ENCODE measurements at places on chromosomes 2 and 18. TPM values are rescaled to one million over a fixed set of nuclear protein-coding genes. Genes with fewer than 3 reads are reported as not detected.

GRCh38 chr2:27582129-27582694, 630 bp upstream of the ZNF512 start:
- DNase-seq = no peak

DNA sequence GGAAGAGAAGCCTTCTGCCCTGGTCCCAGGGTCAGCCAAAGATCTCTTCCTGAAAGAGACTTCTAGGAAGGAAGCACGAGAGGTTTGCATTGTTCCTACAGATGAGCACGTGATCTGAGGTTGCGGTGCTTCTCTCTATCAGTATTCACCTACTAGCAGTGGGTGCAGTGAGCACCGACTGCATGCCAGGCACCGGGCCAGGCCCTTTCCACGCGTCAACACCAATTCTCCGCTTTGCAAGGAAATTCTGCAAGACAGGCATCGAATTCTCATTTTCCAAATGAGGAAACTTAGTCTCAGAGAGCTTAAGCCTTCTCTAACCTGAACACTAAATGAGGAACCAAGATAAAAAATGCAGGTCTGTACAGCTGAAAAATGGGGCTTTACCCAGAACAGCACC, 151.5 kb upstream of the MYCN start:
- no peak for DNase-seq

- DNase-seq = no peak
Measured at GRCh38 chr2:200051611-200051945, 96.2 kb downstream of the MAIP1 start.

DNA sequence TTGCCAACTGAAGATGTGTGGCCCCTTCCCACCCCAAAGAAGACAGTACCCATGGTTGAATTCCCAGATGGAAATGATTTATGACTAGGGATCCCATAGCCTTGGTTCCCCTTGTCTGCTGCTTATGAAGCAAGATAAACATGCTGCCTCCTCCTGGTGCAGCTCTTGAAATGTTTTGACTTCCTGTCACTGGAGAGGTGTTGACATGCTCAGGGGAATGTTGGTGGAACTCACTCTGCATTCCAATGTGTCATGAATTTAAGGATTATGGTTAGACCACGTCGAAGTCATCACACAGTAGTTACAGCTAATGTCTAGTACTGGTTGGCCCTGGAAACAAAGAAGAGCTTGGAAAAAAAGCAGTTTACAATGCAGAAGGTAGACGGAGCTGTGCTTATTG, 69.0 kb upstream of the FAM110C start:
- no peak for DNase-seq

DNA sequence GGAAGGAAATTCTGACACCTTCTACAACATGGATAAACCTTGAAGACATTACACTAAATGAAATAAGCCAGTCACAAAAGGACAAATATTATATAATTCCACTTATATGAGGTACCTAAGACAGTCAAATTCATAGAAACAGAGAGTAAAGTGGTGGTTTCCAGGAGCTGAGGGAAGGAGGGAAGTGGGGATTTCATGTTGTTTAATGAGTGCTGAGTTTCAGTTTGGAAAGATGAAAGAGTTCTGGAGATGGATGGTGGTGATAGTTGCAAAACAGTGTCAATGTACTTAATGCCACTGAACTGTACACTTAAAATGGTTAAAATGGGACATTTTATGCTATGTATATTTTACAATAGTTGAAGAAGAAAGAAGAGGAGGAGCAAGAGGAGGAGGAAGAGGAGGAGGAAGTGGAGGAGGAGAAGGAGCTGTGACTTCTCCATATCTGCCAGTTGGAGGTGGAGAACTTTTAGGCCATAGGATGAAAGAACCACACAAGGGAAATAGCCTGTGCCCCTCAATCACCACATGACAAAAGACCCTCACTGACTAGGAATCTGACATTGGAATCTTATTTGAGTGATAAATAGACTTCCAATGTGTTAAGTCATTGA, 55.3 kb upstream of the LGALSL start:
- no peak for DNase-seq

GRCh38 chr2:229832510-229832898, 89.3 kb downstream of the TRIP12 start:
- no peak for DNase-seq

DNA sequence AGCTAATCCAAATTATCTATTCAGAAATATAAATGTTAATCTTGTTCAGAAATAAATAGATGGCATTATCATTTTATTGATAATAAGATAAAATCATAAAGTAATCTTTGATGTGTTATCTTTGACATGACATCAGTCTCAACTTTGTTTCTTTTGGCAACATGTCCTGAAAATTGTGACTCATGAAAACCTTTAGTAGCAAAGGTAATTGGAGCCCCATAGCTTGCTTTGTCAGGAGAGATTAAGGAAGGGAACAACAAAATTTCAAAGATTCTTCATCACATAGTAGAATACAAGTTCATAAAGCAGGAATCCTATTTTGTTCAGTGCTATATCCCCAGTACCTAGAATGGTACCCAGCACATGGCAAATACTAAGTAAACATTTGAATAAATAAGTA, 165.4 kb downstream of the KCNE4 start:
- no peak for DNase-seq

- DNase-seq = no peak
Measured at GRCh38 chr2:127176371-127177311, 43.5 kb downstream of the CYP27C1 start.

DNA sequence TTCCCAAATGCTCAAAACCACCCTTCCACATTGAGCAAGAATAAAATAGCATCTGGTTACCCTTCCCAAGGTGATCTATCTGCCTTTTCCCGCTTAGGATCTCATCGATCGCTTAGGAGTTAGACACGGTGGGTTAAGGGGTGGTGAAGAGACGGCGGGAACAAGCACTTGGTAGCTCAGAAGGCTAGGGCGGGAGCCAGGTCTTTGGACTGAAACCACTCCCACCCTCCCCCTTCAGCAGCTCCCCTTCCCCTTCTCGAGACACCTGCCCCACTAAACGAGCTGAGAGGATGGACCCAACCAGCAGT, 513 bp downstream of the THOC1 start:
- no peak for DNase-seq

DNA sequence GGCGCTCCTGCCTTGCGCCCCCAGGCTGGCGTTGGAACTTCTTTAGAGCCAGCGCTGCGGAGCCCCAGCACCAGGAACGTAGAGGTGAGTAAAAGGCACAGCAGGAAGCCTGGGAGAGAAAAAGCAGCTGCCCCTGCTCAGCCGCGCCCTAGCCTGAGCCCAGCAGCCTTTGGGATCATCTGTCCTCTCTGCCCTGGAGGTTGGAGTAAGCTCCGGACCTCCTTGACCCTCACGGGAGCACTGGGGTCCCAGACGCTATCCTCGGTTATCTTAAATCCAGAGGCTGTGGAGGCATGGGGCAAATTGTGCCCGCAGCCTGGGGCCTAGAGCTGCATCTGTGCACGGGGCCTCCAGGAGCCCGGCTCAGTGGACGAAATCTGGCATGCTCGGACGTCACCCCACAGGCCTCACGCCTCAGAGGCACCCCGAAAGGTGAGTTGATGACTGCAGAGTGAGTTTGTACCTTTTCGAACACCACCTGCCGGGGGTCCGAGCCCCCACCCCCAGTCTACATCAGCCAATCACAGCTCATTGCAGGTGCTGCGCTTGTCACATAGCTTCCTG, 1.6 kb upstream of the SLC66A2 start:
- DNase-seq = no peak

DNA sequence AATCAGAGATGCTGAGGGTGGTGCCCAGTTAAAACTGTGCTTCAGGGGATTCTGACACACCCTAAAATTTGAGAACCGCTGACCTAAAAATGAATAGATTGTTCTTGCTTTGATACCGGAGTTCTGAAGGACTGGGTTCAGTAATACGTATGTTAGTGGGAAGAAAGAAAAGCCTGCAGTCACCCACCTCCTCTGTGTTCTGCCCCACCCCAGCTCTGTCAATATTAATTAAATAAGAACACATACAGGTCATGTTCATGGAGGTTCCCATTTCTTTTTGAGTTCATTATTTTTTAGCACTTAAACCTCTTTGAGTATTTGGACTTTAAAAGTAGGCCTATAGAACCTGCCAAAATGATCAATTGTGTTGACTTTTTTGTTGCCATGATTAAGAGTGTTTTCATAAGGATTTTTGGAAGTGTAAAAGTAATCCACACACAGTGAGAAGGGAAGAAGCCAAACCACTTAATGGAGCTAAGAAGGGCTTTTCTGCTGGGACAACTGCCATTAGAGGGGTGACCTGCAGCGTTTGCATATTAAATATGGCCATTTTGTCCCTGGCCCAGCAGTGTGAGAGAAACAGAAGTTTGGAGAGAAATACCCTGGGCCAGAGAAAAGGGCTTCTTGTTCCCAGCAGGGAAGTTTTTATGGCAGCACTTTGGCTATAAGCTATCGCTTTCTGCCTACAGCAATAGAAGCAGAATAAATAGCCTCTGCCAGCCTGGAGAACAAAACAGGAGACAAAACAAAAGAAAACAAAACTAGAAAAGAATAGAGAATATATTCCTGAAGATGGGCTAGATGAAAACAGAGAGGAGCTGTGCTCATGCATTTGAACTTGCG, 80.7 kb upstream of the RNF152 start:
- no peak for DNase-seq

DNA sequence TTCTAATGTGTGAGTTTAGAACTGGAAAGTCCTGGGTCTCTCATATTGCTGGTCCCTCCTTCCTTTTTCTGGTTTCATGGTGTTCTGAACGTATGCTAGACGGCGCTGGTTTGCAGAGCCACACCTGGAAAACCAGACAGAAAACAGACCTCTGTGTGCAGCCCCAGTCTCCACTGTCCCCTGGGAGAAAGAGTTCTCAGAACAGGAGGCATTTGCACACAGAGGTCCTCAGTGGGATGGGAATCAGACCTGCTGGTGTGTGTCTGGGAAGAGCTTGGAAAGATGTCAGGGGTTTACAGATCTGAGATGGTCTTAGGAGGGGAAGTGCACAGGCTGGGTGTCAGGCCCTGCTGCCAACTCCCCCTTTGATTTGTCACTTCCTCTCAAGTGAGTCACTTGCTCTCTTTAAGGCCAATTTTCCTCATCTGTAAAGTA, 14.9 kb upstream of the MBP start:
- no peak for DNase-seq

- DNase-seq = no peak
Measured at GRCh38 chr2:75559680-75560021, 1.1 kb downstream of the EVA1A start.

DNA sequence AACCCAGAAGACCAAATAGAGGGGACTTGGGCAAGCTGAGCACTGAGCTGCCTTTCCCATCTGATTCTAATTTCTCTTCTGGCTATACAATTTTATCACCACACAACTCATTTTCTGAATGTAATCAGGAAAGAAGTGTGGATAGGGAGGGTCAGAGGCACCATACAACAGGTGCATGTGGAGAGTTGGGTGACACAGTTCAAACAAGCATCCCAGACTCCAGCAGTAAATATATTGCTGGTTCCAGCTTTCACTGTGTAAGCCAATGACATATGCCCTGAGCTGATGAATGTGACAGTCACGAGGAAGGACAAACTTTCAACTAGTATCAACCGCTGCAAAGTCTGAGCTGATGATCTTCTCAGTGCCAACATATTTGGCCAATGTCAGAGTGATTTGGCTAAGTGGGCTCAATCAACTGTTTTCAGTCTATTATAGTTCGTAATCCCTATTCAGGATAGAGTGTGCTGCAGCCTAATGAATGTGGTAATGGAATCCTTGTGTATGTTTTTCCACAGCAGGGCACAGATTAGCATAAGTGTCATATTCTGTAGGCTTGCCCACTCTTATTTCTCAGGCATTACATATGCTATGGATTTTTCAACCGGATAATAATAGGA, 109.9 kb upstream of the MEIS1 start:
- DNase-seq = no peak

GRCh38 chr2:134683561-134684112, 35.2 kb downstream of the TMEM163 start:
- DNase-seq = no peak

DNA sequence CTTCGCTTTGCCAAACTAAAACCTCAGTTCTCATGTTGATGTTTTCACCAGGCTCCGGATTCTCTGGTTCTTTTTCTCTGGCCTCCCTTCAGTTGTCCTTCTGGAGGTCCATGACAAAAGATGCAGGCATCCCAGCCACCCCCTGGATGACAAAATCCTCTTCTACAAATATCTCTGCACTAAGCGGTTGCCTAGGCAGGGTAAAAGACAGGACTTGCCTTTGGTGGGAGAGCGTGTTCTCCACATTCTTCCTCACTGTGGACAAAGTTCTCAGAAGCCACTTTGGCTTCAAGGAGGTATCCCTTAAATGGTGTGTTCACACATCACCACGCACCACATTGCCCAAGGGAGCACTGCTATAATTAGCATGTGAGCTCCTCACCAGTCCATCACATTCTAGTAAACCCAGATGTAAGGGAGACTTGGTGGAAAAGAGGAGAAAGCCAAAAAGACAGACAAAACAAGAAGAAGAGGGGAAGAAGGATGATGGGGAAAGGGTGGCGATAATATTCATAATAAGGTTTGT, 23.6 kb upstream of the MRPL33 start:
- DNase-seq = no peak

The IL36G gene
- 0.20 TPM for total RNA-seq
